ENCODE measurements at places on chromosomes 13 and 19.

GRCh38 chr19:43584484-43584883 is 8.9 kb downstream of the PINLYP start:
- no peak for DNase-seq

DNA sequence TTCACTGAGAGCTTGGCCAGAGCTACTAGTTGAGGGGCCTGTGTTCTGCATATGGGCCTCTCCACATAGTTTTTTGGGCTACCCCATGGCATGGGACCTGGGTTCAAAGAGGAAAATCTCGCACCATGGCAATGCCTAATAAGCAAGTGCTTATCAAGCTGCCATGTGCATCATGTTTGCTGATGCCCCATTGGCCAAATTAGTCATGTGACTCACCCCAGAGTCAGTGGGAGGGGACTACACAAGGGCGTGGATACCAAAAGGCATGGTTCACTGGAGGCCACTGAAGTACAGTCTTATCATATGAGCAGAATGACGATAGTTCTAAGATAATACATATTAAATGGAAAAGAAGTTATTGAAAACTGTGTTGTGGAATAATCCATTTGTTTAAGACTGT is 214.8 kb downstream of the LMO7 start:
- DNase-seq, result no peak

GRCh38 chr13:23268441-23268840 is 87.7 kb downstream of the SGCG start:
- no peak for DNase-seq

DNA sequence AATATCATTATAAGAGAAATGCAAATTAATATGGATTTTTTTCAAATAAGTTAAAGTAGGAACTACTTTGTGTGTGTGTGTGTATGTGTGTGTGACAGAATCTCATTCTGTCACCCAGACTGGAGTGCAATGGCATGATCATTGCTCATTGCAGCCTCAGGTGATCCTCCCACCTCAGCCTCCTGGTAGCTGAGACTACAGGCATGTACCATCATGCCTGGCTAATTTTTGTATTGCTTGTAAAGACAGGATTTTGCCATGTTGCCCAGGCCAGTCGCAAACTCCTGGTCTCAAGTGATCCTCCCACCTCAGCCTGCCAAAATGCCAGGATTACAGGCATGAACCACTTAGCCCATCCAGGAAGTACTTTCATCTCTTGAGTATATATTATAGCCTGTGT is 3.2 kb upstream of the ERVV-2 start:
- DNase-seq, result no peak

DNA sequence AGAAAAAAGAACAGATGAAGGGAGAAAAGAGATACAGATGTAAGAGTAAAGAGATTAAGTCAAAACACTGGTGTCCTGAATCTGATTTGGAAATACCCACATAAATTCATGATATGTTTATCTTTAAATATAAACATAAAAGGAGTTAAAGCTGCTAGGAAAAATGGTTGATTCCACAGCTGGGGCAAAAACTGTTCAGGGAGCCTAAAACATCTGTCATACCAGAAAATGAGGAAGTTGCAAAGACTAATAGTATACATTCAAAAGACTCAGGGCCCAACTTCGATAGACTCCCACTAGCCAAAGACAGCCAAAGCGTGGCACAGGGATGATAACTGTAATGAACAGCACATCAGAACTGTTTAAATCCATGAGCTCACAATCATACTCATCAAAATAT is 62.0 kb downstream of the ABCC4 start:
- DNase-seq, result no peak

DNA sequence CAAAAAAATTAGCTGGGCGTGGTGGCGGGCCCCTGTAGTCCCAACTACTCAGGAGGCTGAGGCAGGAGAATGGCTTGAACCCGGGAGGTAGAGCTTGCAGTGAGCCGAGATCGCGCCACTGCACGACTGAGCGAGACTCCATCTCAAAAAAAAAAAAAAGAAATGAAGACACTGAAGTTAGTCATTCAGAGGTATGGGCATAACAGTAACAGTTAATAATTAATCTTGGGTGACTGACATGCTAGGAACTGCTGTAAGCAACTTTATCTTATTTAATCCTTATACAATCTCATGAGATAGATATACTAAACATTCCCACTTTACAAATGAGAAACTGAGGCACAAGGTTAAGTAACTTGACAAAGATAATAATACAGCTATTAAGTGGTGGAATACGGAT is 4.9 kb downstream of the SKA3 start:
- DNase-seq, result no peak

- DNase-seq, result no peak
Observed at GRCh38 chr13:100209857-100210825, 121.2 kb downstream of the PCCA start.

DNA sequence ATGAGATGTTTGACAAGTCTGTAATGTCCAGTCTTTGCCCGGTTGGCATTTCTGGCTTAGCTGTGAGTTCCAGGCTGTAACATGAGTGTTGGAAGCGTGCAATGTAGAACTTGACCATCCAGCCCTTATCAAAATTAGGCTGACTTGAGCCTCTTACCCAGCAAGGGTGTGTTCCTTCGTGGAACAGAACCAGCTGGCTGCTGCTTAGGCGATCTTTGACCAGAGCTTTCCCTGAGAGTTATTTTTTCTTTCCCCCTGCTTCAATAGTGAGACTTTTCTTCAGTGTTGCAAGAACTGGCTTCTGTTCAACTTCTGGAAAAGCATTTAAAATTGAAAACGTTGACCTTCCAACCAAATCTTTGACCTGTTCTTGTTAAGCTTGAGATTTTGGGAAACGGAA is 6.5 kb downstream of the TNFSF13B start:
- no peak for DNase-seq

- DNase-seq, result no peak
Observed at GRCh38 chr19:8877854-8878705, 45.9 kb downstream of the MBD3L1 start.

DNA sequence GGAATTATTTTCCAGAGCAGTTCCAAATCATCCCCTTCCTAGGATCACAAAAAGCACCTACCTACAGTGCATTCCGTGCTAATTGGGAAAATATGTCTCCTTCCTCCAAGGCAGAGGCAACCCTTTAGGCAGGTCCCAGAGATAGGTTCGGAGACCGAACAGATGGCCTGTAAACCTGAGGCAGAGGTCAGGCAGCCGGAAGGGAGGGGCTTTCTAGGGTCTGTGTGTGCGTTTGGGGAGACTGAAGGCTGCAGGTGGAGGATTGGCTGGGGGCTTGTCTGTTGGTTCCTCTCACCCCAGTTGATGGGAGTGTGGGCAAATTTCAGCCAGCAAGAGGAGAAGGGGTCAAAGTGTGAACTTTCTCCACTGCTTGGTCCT is 7.1 kb downstream of the KCNN4 start:
- no peak for DNase-seq

DNA sequence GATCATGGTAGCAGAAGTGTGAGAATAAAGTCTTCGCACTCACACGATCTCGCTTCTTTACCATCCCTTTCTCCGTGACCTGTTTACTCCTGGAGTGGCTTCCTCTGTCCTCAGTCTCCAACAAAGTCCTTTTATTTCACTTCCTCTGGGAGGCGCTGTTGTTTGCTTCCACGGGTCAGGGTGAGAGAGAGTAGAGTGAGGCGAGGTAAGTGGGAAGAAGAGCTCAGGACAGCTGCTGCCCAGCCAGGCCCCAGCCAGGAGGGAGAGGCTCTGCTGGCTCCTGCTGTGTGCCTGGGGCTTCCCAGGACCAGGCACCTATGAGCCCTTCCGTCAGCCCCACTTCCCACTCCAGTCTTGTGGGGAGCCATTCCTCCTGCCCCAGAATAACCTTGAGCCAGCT is 242.1 kb downstream of the FGF9 start:
- DNase-seq, result no peak

GRCh38 chr19:36113894-36114720 is 568 bp downstream of the POLR2I start:
- no peak for DNase-seq

DNA sequence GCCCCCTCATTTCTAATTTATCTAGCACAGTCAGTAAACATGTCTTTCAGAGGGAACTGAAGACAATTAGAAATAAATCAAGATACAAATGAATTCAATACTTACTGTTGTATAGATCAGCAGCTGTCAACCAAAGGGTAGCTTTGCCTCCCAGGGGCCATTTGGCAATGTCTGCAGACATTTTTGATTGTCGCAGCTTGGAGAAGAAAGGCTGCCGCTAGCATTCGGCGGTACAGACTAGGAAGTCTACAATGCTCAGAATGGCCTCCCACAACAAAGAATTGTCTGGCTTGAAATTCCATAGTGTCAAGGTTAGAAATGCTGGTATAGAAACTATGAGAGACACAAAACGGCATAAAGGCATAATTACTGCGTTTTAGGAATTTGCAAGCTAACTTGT is 91.6 kb downstream of the RGCC start:
- DNase-seq, result no peak

GRCh38 chr13:71589032-71589431 is 278.0 kb downstream of the DACH1 start:
- DNase-seq, result no peak

GRCh38 chr19:19054315-19054938 is 9.4 kb upstream of the SLC25A42 start:
- no peak for DNase-seq

DNA sequence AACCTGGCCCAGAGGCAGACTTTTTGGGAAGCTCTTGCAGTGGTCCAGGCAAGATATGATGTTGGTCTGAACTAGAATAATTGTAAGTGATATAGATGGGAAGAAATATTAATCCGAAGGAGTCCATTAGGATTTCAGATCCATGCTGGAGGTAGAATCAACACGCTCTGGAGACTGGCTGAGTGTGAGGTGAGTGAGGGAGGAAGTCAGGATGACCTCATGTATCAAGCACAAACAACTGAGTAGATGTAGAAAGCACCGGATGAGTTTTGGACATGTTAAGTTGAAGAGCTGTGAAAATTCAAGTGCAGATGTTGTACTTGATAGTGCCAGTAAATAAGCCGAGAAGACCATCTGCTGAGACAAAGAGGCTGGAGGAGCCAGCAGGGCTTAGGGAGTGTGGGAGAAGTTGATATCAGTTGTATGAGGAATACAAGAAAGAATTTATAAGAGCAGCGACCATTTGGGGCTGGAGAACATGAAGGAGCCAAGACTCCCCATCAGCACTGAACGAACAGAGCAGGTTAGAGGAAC is 5.3 kb upstream of the CNMD start:
- no peak for DNase-seq

DNA sequence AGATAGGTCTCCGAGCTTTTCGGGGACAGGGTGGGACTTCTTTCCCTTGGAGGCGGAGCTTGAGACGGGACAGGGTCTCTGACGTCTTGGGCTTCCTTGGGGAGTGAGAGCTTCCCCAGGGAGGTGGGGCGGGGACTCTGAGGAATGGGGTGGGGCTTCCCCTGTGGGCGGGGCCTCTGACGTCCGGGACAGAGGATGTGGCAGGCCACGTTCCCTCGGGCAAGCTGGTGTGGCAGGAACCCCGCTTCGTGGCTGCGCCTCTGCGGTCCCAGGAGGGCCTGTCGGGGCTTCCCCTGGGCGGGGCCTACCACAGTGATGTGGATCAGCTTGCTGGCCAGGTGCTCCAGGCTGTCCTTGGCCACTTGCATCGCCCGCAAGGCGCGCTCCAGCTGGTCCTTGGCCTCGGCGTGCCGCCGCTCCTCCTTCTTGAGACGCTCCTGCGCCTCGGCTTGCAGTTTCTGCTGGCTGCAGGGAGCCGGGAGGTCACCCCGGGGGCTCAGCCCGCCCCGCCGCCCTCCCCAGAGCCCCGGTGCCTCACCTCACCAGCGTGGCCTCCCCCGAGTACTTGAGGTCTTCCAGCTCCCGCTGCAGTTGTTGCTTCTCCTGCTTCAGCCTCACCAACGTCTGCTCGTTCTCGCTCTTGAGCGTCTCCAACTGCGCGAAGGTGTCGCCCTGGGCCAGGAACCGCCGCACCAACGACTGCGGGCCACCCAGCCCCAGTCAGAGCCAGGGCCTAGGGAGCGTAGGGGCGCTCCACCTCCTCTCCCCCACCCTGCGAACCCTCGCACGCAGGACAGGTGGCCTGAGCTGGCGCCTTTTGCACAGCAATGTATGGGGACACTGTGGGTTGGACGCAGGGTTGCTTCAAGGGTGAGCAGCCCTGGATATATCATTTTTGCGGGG is 3.3 kb upstream of the RGL3 start:
- DNase-seq, result peak; percentile 38

- no peak for DNase-seq
Observed at GRCh38 chr13:41930154-41930553, 30.8 kb downstream of the VWA8 start.

GRCh38 chr19:51750400-51751094 is 1.1 kb downstream of the FPR1 start:
- DNase-seq, result no peak

GRCh38 chr13:107057028-107057631 is 489.2 kb upstream of the ARGLU1 start:
- DNase-seq, result no peak

- no peak for DNase-seq
Observed at GRCh38 chr19:17671906-17672305, 16.2 kb downstream of the UNC13A start.

GRCh38 chr13:100363874-100364273 is 224.7 kb downstream of the GGACT start:
- DNase-seq, result no peak

DNA sequence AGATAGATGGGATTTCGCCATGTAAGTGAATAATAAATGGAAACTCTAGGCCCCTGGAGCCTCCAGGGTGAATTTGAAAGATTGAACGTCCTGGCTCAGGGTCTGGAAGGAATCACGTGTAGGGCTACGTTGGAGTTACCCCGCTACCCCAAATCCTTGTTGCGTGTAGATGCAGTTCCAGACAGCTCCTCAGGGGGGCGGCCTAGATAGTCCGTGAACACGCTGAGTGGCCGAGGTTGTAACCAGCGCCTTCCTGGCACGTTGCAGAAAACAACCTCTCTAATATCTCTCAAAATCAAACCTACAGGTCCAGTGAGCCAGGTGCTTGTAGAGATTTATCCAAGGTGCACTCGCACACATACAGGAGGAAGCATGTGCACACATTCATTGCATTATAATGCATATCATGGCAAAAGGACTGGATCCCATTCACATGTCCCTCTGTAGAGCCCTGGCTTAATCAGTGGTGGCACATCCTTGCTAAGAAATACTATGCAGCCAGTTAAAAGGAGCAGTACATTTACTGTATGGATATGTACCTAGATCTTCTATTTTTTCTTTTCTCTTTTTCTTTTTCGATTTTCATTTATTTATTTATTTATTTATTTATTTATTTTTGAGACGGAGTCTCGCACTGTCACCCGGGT is 2.5 kb upstream of the KEAP1 start:
- peak; percentile 64 for DNase-seq

DNA sequence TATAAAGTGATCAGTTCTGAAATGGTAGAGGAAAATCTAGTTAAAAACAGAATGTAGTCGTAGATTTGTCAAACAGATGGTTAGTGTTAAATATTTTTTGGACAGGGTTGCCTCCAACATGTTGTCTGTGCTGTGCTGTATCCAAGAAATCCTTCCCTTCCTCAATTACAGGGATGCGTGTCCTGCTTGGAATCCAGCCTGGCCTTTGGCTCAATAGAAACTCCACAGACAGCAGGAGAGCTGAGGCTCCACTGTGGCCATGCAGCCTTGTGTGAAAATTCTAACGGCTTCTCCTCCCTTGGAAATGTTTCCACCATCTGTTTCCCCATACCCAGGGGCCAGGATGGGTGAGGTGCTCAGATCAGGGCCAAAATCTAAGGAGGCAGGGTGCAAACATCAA is 67.7 kb upstream of the USP29 start:
- no peak for DNase-seq
